Left renal pelvis (tissue), 4 donors: ENCODE measurements at places on chromosomes 3 and 15.

DNA sequence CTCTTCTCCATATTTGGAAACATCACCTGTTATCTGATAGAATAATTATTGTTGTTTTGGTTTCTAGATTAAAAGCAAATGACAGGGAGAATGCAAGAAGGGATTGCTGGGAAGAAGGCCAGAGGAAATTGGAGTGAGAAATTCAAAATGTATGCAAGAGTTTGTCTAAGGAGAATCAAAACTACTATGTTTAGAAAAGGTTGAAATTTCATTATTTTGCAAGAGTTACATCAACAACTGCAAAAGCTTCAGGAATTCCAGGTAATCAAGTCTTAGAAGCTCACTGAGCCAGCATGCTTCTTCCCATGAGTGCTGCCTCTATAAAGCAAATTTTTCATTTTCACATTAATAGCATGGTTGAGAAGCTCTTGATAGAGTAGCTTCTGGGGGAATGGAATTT lies 177.2 kb upstream of the GBE1 start:
- no peak for DNase-seq

GRCh38 chr3:147614210-147614609 lies 205.0 kb downstream of the ZIC1 start:
- DNase-seq = no peak

- no peak for DNase-seq
Measured at GRCh38 chr3:117409701-117410459, 700.3 kb downstream of the TUSC7 start.

DNA sequence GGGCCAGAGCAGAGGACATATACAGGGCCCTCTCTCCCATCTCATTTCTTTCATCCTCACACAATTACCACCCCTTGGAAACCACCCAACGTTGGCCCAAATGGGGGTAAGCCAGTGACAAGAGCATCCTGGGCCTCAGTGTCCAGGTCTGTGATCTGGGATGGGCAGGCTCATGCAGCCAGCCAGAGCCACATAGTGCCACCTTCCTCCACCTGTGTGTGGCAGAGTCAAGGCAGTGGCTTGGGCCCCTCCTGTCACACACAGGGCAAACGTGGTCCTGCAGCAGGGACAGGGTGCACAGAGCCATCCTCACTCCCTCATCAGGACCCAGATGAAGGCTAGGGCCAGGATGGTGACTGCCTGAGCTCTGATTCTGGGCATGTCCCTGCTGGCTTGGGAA lies 2.3 kb upstream of the MYL3 start:
- no peak for DNase-seq

GRCh38 chr3:17795711-17796110 lies 53.3 kb upstream of the TBC1D5 start:
- DNase-seq = no peak

DNA sequence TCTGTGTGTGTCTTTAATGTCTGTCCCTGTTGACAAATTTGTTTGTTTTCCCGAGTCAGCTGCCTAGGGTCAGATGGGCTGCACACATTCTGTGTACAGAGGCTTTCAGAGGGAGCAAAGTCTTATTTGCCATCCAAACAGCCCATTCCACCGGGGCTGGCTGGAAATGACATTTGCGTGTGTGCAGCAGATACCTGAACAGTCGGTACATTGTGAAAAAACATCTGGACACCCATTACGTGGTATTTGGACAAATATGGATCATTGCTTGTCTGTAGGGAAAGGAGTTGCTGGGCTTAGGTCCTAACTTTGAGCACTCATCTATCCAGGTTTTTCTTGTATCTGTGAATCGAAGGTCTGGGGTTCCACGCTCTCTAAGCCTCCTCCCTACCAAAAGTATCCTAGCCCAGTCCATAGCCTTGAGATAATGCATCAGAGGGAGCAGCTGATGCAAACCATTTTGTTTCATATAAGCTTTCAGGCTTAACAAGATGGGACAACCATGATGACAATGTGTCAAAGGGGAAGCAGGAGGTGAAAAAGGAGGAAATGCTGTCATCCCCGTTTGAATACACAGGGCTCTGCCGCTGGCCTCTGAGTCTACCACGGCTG lies 22.2 kb upstream of the CMTM8 start:
- no peak for DNase-seq

- no peak for DNase-seq
Measured at GRCh38 chr3:175260145-175260794, 401.1 kb downstream of the NAALADL2 start.

DNA sequence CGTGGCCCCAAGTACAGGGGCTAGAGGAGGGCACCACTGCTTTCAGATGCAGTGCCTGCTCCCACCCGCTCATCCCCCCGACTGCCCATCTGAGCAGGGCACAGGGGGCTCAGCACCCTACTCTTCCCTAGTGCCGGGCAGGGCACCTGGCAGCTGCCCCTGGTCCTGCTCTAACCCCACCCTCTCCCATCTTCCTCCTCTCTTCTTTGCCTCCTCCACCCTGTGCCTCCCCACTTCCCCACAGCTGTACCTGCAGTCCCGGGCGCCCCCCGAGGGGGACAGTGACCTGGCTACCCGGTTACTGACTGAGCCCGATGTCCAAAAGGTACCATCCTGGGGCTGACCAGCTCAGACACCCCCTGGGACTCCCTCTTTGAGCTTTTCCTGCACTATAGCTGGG lies 12.8 kb downstream of the NBEAL2 start:
- no peak for DNase-seq

GRCh38 chr3:180835501-180835900 lies 77.0 kb upstream of the FXR1 start:
- no peak for DNase-seq

GRCh38 chr15:72037321-72037720 lies 80.6 kb downstream of the MYO9A start:
- no peak for DNase-seq

DNA sequence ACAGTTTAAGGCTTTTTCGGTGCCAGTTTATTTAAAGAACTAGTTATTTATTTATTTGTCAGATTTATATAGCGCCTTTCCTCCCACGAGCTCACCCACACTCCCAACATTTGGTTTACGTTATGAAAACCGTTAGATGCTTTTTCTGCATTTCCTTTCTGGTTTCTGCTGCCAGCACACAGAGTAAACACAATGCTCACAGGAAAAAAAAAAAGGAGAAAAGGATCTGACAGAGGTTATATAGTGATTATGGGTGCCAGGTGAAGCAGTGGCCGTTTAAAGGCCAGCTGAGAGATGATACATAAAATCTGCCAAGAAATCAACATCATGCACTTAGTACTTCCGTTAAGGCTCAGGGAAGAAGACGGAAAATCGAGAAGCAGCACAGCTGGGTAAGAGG lies 37.9 kb downstream of the ETV5 start:
- DNase-seq = no peak

GRCh38 chr3:30696403-30696819 lies 90.0 kb downstream of the TGFBR2 start:
- no peak for DNase-seq

DNA sequence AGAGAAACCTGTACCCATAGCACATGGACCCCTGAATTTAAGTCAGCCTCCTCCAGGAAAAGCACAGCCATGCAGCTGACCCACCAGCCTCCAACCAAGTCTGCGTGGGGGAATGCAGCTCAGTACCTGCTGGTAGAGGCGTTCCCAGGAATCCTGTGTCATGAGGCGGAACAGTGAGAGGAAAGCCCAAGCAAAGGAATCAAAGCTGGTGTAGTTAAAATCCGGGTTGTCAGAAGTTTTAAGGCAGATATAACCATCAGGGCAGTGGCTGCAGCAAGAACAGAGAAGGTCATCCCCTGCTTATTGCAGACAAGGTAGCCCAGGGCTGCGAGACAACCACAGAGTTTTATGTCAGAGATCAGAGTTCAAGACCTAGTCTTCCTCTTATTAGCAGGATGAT lies 59.1 kb downstream of the SCN10A start:
- DNase-seq = no peak

GRCh38 chr15:77959432-77959879 lies 118.1 kb downstream of the TBC1D2B start:
- peak; percentile 57 for DNase-seq

DNA sequence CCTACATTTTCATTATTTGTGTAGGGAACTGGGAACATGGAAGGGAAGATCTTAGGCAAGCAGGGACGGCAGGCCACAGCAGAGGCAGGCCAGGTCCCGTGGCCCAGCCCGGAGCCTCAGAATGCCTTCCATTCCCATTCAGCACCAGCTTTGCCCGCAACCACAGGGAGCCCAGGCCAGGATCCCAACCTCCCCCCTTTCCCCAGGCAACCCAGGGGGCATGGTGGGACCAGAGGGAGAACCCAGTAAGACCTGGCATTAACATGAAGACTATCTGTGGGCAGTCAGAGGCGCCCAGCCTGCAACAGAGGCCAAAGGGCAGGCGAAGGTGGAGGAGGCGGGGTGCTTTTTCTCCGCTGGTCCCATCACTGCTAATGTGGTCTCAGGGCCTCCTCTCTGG lies 135.6 kb downstream of the TPRA1 start:
- no peak for DNase-seq

DNA sequence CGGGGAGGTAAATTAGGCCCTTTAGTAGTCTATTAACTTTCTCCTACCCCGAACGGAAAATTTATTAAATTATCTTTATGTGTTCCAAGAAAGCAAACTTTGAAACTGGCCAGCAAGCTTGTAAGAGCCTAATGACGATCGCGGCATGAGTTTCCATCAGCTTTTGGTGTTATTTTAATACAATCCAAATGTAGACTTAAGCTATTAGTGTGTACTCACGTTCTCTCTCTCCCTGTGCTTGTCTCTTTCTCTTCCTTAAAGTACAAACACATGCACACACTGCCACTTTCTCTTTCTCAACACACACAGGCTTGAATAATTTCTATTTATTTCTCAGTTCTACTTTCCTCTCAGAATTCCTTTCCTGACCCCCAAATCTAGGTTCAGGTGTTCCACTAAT lies 108.8 kb upstream of the MME start:
- no peak for DNase-seq

GRCh38 chr3:146308222-146308621 lies 57.3 kb upstream of the PLSCR4 start:
- DNase-seq = no peak

DNA sequence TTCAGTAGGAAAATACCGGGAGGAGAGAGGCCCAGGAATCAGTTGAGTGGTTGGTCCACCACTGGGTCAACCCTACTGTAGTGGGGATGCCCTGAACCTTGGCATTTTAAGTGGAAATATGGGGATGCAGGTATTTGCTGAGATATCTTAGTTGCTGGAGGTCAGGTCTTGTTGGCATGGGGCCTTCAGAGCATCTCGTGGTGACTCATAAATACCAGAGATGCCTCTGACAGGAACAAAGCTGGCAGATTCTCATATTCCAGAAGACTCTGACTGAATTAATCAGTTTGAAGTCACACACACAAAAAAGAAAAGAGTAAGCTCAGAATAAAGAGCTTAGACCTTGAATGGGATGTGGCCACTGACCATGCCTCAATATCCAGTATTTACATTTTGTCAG lies 91.6 kb downstream of the CACNA2D3 start:
- DNase-seq = no peak

DNA sequence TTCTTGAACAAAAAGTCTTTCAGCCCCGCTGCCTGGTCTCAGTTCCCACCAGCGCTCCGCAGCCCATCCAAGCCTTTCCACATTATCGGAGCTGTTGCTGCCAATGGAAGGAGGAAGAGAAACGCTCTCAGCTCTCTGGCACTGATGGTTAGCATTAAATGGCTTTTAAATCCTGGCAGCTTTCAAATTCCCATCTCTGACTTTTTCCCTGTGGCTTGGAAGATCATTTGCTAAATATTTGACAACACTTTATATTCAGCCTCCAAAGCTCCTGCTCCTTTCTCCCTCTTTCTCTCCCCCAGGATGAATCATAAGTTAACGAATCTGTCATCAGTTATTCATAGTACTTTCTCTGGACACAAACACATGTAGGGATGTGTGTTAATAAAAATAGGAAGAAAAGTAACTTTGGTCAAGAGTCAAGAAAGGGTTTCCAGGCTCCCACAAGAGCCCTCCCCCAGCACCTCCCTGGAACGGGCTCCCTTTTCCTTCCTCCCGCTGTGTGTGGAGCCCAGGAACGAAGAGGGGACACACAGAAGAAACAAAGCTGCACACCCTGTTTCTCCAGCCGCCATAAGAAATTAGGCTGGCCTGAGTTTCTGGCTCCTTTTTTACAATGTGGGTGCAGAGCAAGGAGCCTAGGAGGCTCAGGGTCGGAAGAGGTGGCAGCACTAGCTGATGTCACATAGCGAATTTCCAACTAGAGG lies 47.6 kb upstream of the TSEN2 start:
- no peak for DNase-seq

- no peak for DNase-seq
Measured at GRCh38 chr15:65655026-65655425, 33.3 kb downstream of the SLC24A1 start.

DNA sequence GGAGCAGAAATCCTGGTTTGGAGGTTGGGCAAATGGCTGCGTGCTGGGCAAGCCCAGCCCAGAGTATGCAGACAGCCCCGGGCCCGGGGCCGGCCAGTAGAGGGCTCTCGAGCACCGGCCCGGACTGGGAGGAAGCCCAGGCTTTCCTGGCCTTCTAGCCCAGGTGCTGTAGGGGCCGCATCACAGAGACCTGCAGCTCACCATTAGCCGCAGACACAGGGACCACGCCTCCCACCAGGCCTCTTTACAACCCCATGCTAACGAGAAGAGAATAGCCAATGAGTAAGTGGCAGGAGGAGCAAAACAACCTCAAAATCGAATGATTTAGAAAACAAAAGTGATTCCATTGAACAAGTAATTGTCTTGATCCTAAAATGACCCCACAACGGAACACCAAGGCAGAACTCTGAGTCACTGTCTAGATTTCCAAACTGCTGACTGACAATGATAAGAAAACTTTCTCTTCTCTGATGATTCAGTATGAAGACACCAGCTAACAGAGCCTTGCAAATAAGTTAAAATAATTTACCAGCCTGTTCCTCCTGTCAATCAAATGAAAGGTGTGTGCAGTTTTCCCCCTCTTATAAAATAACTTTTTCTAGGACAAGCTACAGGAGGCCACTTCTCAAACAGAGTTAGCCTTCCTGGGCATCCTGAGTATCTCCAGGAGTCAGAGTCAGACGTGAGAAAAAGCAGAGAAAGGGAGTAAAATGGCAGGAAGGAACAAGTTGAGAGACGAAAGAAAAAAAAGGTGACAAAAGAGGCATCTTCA lies 102.2 kb downstream of the DGKG start:
- no peak for DNase-seq

GRCh38 chr3:128555841-128556240 lies 62.8 kb upstream of the GATA2 start:
- DNase-seq = no peak

GRCh38 chr3:104412608-104413580 lies 953.8 kb upstream of the ALCAM start:
- no peak for DNase-seq

DNA sequence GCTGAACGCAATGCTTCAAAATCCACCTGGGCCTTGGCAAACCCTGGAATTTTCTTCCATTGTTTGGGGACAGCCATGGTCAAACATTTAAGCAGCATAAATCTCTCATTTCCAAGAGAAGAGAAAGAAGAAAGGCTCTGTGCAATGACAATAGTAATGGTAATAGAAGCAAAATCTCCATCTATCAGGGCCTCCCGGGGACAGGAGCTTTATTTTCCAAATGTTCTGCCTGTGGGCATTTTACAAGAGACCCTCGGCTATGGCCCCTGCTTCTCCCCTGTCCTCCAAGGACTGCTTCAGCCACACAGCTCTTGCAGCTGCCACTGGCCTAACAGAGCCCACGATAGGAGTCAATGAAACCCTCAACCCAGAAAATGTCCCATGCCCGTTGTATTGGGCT lies 12.7 kb upstream of the FAM240A start:
- DNase-seq = no peak
